ENCODE measurements at places on chromosomes 7 and 10.

GRCh38 chr7:2985866-2986265 is 57.8 kb downstream of the CARD11 start:
- no peak for DNase-seq

DNA sequence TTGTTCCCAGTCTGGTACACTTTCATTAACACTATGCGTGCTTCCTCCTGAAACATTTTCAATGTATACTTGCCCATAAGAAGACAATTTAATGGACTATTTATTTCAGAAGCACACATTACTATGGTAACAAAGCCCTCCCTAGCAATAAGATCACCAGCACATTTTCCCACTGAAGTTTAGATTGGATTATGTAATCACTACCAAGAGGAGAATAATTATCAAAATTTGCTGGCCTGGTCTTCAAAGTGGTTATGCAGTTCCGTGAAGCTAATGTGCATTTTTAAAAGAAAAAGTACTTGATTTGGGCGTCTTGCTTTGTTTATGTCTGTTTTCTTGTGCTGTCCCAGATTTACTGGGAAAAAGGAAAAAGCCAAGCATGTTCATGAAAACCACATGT is 61.9 kb downstream of the AP3M1 start:
- DNase-seq = no peak

GRCh38 chr7:2688409-2689342 is 674 bp downstream of the AMZ1 start:
- peak; percentile 91 for DNase-seq

GRCh38 chr10:117424883-117425649 is 49.8 kb upstream of the PDZD8 start:
- no peak for DNase-seq

GRCh38 chr7:147813316-147813715 is 777.2 kb upstream of the C7orf33 start:
- DNase-seq = no peak
